Activated naive CD8-positive, alpha-beta T cell treated with anti-CD3 and anti-CD28 coated beads, Interleukin-2, amount 10 ng/mL, durations not matched to agents 7 days and 5 days (primary cell): ENCODE measurements at places on chromosomes 7 and 10. TPM values are rescaled to one million over a fixed set of nuclear protein-coding genes. Genes with fewer than 3 reads are reported as not detected.

DNA sequence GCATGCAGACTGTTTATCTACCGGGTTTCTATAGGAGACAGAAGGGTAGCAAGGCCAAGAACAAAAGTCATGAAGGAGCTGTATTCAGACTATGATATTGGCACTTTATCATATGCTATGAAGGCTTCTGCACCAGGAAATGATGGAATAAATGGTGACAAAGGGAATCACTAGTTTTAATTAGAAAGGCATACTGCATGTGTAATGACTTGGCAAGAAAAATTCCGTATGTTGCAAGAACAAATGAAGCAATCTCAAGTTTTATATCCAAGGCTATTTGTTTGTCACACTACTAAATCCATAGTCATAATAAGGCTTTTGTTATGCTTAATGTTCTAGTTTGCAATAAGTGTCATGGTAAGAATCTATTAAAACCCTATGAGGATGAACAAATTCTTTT lies 230.9 kb downstream of the ZEB1 start:
- DNase-seq, result no peak

- DNase-seq, result no peak
These were observed 397.9 kb downstream of the INHBA start for GRCh38 chr7:41305001-41305400.

DNA sequence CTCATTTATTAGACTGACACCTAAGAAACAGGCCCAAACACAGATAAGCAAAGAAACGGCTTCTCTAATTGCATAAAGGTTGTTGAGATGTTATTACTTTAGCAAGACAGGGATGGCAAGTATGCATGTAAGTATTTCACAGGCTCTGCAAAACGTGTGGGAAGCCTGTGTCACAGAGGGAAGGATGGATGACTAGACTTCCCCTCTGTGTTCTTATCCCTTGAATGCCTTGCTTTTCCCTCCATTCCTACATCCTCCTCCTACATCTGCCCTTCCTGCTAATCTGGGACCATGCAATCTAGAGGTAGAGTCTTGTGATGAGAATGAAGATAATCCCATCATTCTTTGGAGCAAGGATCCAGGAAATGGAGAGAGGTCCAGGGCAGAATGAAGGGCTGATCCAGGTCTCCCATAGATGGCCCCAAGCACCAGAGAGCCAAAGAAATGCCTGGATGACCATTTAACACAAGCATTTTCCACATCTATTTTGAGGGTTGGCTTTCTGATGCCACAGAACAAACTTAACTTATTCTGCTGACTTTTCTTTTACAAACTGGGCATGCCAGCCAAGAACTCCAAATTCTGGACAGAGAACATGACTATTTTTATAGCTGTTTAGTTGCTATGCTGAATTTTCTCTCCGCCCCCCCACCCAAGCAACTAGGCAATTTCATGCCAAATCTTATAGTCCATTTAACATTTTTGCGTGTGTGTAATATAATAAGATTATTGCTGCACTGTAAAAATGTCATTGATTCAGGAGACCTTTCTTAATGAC lies 48.1 kb downstream of the NRP1 start:
- DNase-seq, result no peak

GRCh38 chr10:57507788-57508187 lies 759.9 kb downstream of the IPMK start:
- DNase-seq, result no peak

DNA sequence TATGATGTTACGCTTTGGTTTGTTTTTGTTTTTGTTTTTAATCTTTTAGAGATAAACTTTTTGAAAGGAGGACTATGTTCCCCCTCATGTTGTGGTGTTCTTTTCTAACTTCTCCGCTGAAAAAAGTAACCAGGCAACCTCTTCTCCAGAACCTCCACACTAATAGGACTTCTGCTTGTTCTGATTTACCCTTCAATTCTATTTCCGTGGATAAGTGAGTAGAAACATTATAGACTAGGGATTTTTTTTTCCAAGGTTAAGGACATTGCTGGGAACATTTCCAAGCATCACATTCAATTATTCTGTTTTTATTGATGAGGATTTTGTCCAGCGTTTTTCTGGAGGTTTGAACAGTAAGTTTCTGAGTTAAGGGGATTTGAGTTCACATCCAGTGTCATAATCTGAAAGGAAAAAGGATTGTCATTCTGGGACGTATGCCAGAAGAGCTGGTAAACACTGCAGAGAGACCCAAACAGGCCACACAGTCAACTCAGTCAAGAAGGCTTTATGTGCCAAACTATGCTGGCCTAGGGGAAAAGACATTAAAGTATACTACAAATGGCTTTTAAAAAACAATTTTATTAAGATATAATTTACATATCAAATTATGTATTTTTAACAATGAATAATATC lies 28.3 kb upstream of the RALA start:
- DNase-seq, result no peak

The TMEM270 gene
- total RNA-seq, result not detected

GRCh38 chr7:1252540-1253090 lies 19.9 kb downstream of the UNCX start:
- no peak for DNase-seq

The SPDYE8 gene
- not detected for total RNA-seq

DNA sequence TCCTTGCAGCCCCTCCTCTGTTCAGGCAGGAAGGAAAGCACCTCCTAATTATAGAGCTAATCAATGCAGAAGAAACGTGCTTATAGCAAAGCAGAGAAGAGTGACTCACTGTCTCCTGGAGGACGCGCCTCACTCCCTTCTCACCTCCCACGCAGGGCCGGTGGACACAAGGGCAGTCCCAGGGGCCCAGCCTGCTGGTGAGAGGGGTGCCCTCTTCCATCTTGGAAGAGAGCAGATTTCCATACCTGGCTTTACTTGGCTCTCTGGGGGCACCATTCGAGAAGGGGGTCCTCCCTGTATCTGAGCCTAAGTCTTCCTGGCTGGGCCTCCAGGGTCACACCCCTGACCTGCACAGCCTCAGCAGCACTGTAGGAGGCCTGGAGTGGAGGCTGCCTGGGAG lies 55.8 kb downstream of the RASGEF1A start:
- peak; percentile 26 for DNase-seq

DNA sequence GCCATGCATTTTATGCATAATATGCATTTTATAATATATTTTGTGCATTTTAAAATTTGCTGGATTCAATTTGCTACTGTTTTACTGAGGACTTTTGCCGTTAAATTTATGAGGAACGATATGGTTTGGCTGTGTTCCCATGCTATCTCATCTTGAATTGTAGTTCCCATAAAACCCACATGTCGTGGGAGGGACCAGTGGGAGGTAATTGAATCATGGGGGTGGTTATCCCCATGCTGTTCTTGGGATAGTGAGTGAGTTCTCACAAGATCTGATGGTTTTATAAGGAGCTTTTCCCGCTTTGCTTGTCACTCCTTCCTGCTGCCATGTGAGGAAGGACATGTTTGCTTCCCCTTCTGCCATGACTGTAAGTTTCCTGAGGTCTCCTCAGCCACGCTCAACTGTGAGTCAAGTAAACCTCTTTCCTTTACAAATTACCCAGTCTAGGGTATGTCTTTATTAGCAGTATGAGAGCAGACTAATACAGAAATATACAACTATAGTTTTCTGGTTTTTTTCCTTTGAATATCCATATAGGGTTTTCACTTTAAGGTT lies 201.4 kb upstream of the SH2B2 start:
- DNase-seq, result no peak

DNA sequence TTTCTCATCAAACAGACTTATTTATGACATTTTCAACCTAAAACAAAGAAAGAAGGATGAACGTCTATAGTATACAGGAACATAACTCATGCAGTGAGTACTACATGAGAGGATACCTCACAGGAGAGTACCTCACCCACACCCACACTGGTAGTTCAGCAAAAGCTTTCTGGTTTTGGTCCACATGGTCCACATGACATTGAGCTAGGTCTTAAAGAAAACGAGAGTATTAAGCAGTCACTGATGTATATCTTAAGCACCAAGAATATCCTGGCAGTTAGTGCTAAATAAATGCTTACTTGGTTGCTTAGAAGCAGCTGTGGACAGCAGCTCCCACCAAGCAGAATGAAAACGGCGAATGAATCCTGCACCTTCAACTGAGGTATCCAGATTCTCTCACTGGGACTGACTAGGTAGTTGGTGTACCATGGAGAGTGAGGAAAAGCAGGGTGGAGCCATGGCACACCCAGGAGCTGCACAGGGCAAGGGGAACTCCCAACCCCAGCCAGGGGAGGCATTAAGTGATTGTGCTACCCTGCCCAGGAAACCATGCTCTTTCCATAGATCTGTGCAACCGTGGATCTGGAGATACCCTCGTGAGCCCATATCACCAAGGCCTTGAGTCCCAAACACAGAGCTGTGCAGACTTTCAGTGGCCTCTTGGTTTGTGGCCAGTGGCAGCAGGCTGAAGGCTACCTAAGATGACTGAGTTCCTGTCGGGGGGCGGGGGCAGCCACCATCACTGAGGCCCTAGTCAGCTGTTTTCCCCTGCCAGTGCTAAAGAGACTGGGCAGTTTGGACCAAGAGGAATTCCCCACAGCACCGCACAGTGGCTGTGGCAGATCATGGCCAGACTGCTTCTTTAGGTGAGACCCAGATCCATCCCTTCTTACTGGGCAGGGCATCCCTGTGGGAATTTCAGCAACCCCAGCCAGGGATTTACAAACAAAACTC lies 143.4 kb downstream of the SGMS1 start:
- no peak for DNase-seq

The HNRNPH3 gene
- total RNA-seq, result 132 TPM

The CCL26 gene
- total RNA-seq, result not detected

GRCh38 chr10:17483079-17483478 lies 28.7 kb upstream of the ST8SIA6 start:
- no peak for DNase-seq

GRCh38 chr7:18364396-18364795 lies 131.2 kb upstream of the HDAC9 start:
- DNase-seq, result no peak

The MPP7 gene
- total RNA-seq, result 24.2 TPM

The TET1 gene
- 3.8 TPM for total RNA-seq

GRCh38 chr7:148481147-148481526 lies 109.4 kb upstream of the C7orf33 start:
- no peak for DNase-seq

- DNase-seq, result no peak
These were observed 58.5 kb downstream of the PARD3 start for GRCh38 chr10:34756584-34756983.

GRCh38 chr7:45685619-45686240 lies 111.6 kb downstream of the ADCY1 start:
- no peak for DNase-seq

DNA sequence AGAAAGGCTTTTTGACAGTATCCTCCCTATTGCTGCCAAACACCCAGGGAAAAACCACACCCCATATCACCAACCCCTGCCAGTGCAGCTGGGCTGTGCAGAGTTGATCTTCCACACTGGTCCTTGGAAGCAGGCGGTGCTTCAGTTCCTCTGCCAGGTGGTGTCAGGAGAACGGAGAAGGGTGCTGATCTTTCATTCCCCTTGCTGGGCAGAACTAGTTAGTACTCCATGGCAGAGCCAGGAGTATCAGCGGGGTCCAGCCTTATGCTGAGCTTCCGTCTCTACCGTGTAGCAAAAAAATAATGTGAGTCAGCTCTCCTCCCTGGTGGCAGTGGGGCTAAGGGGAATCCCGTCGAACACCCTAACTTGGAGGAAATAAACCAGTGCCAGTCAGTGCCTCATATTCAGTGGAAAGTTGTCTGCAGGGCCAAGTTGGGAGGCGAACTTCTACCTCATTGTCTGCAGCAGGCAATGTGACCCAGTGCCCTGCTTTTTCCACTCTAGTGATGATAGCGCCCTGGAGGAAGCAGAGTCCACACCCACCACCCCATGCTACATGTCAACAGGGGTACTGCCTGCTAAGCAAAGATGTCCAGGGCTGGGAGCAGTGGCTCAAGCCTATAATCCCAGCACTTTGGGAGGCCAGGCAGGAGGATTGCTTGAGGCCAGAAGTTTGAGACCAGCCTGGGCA lies 175.4 kb downstream of the AUTS2 start:
- no peak for DNase-seq

GRCh38 chr7:108503112-108504026 lies 22.6 kb downstream of the PNPLA8 start:
- no peak for DNase-seq

DNA sequence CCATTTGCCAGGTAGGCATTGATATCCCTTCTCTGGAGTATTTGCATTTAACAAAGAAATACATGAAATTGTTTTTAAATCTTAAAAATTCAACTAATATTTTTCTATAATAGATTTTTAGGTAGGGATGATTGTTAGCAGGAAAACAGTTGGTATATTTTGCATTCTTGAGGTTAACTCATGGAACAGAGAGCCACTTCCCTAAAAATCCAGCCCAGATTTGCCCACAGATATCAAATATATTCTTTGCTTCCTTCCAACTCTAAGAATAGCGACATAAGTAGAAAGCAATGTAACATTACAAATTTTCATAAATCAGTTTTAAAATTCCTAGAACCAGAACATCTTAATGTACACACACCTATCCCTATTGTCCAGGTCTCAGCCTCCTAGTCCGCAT lies 45.0 kb upstream of the ANLN start:
- no peak for DNase-seq

DNA sequence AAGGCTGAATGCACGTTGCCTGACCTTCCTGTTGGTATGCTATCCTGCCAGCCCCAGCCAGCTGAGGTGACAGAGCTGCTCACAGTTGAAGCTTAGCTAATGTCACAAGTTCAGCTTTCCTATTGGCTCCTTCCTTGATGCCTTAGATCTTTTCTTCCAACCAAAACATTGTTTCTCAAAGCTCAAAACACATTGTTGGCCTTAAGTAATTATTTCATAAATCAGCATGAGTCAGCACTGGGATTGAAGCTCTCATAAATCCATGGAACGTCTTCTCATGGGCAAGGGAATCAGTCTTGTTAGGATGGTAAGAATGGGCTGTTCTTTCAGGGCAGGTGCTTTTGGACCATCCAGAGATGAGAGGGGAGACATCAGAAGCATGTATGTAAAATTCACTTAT lies 128.1 kb upstream of the SAMD8 start:
- DNase-seq, result no peak

The NEBL gene
- not detected for total RNA-seq

The FGFBP3 gene
- total RNA-seq, result 2.9 TPM

GRCh38 chr10:6019010-6019782 lies 41.9 kb upstream of the IL15RA start:
- no peak for DNase-seq

DNA sequence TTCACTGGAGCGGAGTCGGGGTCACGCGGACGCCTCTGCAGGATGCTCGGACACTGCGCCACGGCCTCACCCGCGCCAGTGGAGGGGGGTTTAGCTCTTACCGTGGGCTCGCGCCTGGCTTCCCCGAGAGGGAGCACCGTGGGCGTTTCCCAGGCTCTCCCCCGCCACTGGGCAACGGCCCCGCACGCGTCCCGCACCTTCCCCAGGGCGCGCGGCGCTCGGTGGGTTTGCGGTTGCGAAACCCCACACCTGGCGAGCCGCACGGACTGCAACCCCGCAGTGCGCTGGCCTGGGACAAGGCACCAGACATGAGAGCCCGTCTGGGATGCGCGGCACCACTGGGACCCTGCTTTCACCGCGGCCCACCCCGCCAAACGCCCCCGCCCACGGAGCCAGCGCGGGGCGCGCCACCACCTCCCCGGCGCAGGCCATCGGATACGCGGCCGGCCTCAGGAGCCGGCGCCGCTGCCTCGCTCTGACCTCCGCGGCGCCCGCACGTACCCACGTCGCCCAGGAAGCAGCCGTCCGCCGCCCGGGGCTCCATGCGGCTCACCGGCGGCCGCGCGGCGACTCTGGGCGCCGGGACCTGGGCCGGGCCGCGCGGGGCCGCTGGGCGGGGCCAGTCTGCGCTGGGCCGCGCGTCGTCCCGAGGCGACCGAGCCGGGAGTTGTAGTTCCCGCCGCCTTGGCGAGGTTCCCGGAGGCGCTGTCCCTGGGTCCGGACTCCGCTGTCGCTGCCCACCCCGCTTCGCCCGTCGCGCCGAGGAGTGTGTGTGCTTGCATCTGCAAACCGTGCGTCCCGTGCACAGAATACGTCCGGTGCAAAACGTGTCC lies at the start of gene ASB13:
Gene ASB13, minus strand, starts transcription at position 588 of the 833 bp plus-strand sequence. Its CDS starts 44 bp downstream, at position 544.
- peak; percentile 68 for DNase-seq
